Activated naive CD4-positive, alpha-beta T cell treated with anti-CD3 and anti-CD28 coated beads for 36 hours (primary cell): ENCODE measurements at places on chromosomes 7 and 10. TPM values are rescaled to one million over a fixed set of nuclear protein-coding genes. Genes with fewer than 3 reads are reported as not detected.

GRCh38 chr10:132946311-132946710 is 3.9 kb upstream of the CFAP46 start:
- peaks cover 5% of the 10 kb centered on the region for H3K4me1 ChIP-seq
- no peak overlapping the region for H3K4me3 ChIP-seq
- H3K36me3 ChIP-seq = no peaks in the 10 kb centered on the region
- H3K27ac ChIP-seq = no peak overlapping the region

GRCh38 chr7:123633553-123633952 is 22.1 kb upstream of the LMOD2 start:
- no peak overlapping the region for H3K27ac ChIP-seq
- DNase-seq = no peak
- no peak overlapping the region for H3K4me3 ChIP-seq

Gene PRSS37
- not detected for total RNA-seq

Gene SLC39A12
- total RNA-seq = not detected

Gene ZNF680
- 14.0 TPM for total RNA-seq
